Activated CD4-positive, CD25-positive, alpha-beta regulatory T cell treated with anti-CD3 and anti-CD28 coated beads, Interleukin-2, amount 50 U/mL, for 16 hours (primary cell): ENCODE measurements at places on chromosomes 7 and 10.

DNA sequence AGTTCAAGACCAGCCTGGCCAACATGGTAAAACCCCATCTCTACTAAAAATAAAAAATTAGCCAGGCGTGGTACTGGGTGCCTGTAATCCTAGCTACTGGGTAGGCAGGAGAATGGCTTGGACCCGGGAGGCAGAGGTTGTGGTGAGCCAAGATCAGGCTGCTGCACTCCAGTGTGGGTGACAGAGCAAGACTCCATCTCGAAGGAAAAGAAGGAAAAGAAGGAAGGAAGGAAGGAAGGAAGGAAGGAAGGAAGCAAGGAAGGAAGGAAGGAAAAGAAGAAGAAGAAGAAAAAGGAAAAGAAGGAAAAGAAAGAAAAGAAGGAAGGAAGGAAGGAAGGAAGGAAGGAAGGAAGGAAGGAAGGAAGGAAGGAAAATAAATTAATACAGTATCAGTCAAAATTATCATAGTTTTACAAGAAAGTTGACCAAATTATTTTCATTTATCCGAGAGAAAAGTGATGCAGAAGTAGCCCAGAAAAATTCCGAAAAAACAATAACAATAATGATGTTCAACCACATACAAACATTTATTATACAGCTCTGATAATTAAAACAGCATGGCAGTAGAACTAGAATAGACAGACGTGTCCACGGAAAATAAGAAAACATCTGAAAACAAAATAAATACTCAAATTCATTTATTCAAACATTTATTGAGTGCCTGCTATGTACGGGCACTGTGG lies 292.4 kb upstream of the MKLN1 start:
- no peak for DNase-seq

DNA sequence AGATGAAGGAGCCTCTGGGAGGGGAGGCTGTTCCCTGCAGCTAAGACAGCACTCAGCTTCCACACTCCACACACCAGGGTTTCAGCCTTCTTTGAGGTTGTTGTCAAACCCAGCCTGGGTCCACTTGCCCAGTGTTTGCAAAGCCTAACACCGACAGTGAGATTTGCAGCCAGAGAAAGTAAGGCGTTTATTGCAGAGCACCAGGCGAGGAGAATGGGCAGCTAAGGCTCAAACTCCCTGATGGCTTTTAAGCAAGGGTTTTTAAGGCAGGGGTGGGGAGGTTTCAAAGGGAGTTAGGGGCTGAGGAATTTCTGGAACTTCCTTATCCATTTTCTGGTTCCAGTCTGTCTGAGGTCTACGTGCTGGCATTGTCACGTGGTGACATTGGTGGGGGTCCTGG lies 4.7 kb upstream of the ZNF775 start:
- DNase-seq, result no peak

- no peak for DNase-seq
These were observed 85.9 kb downstream of the PON1 start for GRCh38 chr7:95238252-95238943.

DNA sequence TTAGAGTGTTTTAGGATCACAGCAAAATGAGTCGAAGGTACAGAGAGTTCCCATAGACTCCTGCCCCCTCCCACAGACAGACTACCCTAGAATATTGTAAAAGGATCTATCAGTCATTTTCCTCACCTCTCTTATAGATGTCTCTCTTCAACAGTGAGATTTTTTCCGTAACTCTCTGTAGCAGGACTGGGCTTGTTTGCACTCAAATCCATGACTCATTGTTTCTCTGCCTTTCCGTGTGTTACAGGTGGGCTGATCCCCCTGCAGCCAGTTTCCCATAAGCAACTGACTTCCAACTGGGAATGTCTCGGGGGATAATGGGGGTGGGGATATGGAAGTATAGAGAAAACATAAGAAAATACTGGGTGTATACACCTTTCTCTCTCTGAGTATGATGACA lies 921.0 kb downstream of the GATA3 start:
- no peak for DNase-seq

DNA sequence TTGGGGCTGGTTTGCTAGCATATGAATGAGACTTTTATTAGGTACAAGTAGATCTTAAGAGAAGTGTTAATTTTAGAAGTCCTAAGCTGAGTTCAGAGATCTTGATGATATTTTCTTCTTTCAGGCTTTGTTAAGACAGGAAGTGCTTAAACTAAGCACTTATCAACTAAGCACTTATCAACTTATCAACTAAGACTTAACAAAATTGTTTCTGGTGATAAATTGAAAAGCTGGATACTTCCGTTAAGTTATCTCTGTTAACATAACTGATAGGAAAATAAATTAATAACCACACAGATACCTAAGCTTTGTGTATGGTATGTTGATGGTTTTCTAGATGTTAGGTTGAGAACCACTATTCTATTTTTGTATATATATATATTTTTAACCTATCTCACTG lies 113.7 kb downstream of the PHTF2 start:
- DNase-seq, result no peak

DNA sequence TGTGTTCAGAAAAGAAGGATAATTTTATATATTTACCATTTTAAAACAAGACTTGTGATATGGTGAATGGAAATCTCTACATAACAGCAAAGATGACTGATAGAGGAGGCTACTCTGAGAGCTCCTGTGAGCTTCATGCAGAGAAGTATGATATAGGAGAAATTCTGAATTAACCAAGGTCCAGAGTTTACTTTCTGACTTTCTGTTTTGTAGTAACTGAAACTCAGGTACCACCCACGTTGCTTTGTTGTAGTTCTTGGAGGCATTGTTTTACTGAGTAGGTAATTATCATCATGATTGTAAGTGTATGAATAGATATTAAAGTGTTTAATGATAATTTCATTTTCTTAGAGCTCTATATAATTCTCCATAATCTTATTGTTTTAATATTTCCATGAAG lies 18.0 kb upstream of the SFR1 start:
- no peak for DNase-seq

DNA sequence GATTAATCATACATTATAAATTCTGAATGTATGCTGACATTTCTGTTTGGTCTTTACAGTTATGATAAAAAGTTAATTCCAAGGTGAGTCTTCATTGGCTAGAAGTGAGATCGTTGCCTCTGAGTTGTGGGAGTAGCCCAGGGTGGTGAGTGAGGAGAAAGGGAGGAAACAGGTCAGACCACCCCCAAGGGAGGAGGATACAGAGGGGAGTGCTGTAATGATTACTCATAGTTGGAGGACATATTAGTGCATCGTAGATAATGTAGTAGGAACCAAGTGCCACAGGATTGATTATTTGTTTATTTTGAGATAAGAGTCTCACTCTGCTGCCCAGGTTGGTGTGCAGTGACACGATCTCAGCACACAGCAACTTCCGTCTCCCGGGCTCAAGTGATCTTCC lies 672.2 kb downstream of the INHBA start:
- DNase-seq, result no peak

- no peak for DNase-seq
These were observed 58.6 kb upstream of the SLC26A5 start for GRCh38 chr7:103504505-103505135.

DNA sequence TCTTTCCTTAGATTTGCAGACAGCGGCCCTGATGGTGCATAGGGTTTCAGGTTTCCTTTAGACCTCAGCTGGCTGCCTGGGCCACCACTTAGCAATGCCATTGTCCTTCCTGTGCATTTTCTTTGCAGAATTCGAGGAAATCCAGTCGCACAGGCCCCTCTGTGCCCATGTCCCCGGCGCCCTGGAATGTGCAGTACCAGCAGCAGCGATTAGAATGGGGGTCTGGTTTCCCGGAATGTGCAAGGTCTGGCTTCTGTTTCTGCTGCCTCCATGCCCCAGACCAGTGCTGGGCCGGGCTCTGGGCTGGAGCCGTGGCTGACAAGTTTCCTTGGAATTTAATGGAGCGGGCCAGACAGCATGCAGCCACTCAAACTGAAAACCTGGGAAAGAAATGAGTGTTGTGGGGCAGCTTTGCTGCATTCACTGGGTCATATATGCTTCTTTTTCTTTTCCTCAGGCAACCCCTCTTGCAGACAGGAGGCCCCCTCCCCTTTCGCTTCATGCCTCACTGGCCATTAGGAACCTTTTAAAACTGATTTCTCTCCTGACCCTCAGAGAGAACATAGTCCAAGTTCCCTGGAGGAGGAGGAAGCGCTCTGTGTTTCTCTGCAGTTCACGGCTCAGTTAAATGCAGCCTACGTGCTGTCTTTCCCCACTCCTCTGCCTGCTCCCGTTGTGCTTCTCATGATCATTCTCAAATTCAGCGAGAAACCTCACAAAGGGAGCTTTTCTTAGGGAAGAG lies 14.4 kb downstream of the HTRA1 start:
- no peak for DNase-seq

GRCh38 chr7:30879139-30880124 lies 32.2 kb upstream of the AQP1 start:
- no peak for DNase-seq

- no peak for DNase-seq
These were observed 217.8 kb downstream of the DNAJB6 start for GRCh38 chr7:157554393-157555238.

DNA sequence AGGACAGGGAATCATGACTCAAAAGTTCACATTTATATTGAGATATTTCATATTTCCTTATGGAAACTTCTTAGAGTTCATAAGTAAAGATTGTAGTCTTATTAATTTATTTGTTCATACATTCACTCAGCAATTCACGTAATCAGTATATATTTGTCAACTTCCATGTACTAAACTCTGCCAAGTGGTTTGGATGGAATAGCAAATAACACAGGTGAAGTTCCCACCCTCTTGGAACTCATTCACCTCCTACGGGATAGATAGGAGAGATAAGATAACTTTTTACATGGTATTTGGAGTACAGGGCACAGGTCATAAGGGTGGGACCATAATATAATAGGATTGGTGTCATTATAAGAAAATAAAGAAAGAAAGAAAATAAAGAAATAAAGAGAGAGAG lies 234.0 kb downstream of the CDC14C start:
- no peak for DNase-seq

DNA sequence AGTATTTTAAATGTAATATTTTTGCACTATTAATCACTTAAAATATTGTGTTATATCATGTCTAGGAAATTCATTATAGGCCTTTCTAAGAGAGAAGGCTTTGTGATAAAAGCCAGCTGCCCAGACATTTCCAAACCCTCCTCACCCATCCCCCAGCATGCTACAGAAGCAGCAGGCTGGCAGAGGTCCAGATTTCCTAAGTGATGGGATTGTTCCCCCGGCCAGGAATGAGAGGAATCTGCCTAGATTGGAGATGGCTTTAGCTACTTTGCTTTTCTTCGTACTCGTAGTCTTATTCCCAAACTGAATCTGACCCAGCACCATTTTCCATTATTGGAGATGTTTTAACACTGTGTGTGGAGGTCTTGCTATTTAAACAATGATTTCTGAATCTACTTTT lies 29.4 kb downstream of the CDK14 start:
- no peak for DNase-seq

DNA sequence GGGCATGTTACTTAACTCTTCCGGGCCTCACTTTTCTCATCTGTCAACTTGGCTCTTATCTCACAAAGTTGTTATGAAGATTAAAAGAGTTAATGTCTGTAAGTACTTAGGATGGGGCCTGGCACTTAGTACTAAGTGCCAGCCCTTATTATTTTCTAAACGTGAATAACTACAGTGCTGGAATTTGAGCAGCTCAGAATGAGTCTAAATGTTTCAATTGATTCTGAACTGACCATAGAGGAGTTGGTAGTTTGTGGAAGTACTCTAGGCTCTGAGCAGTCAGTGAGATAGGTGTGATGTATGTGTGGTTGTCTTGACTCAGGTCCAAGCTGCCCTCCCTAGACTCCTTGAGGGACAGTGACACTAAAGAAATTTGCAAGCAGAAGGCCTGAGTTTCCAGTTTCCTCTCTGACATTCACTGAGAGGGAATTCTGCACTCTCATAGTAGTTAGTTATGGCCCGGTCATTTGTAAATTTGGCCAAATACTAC lies 18.5 kb upstream of the JAZF1 start:
- no peak for DNase-seq

- DNase-seq, result no peak
These were observed 1.3 kb downstream of the ABCB1 start for GRCh38 chr7:87599336-87599735.

GRCh38 chr10:131547129-131547799 lies 235.7 kb upstream of the TCERG1L start:
- DNase-seq, result no peak

- no peak for DNase-seq
These were observed 2.7 kb upstream of the COMTD1 start for GRCh38 chr10:75238182-75239095.

DNA sequence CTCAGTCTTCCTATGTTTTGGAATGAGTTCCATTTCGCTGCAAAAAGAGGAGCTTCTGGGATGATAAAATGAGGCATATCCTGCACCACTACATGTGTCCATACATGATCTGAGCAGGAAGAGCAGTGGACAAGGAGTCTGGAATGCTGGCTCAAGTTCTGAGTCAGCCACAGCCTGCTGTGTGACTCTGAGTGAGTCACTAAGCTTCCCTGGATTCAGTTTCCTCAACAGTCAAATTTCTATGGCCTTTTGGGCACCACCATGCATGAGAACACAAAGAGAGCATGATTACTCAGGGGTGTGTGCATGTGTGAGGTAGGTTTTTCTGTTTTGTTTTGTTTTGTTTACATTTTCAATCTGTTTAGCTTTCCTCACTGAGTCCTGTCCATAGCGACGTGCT lies 254.6 kb downstream of the ANKRD30A start:
- no peak for DNase-seq

DNA sequence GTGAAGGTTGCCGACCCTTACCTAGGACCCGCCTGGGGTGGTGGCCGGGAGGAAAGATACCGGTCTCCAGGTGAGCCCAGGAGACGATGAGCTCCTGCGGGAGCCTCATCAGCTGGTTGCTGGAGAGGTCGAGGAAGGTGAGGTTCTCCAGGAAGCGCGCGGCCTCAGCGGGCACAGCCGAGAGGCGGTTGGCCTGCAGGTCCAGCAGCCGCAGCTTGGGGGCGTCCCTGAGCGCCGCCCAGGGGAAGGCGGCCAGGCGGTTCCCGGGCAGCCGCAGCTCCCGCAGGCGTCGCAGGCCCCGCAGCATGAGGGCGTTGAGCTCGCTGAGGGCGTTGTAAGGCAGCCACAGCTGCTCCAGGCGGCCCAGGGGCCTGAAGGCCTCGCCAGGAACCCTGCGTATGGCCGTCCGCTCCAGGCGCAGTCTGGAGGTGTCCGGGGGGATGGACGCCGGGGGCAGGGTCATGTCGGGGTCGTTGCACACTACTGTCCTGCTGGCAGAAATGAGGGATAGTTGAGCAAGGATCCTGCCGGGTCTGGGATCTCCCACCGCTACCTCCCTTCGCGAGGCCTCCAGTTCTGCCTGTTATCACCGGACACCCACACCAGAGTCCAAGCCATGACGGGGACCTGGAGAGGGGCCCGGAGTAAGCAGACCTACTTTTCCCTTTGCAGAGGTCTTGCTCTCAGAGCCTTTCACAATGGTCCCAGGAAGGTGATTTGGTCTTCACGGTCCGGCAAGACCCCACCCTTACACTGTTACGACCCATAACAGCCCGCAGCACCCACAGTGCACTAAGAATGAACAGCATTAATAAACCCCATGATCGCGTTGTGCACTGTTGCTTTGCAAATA lies 3.9 kb downstream of the LRIT1 start:
- no peak for DNase-seq
